ENCODE measurements at places on chromosomes 6 and 20.
A peak's percentile ranks its signal among the peaks of the same experiment; 100 is the strongest.

- no peak for DNase-seq
These were observed 3.1 kb downstream of the MYL9 start for GRCh38 chr20:36544134-36545018.

DNA sequence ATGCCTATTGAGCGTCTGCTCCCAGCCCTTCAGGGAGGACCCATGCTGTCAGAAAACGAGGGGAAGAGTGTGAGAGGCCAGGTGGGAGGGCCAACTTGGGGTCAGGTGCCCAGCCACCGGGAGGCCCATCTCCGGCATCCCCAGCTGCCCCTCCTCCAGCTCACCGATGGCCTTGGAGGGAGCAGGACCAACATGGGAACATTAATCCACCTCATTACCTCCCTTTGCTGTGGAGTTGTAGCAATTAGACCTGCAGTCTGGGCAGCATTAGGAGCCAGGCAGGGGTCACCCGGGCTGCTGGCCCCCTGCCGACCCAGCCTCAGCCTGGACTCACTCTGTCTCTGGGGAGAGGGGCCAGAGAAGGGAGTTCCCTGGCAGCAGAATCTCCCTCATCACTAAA, 25.1 kb downstream of the DLGAP4 start:
- DNase-seq = no peak

DNA sequence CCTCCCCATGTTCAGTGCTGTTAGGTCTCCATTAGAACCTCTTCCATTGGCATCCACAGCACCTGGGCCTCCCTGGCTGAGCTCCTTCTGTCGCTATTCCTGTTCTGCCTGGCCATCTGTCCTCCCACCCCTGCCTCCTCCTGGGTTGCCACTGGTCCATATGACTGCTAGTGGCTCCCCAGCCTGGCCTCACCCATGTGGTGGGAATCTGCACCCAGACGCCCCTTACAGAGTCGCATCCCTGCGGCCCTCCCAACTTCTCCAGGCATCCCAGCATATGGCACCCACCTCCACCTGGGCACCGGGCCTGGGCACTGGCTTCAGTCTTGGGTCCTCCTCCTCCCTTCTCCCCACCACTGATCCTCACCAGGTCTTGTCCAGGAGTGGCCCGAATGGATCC, 7.7 kb downstream of the CDC25B start:
- DNase-seq = no peak

GRCh38 chr6:73176057-73176456, 49.2 kb downstream of the KHDC1L start:
- DNase-seq = no peak

DNA sequence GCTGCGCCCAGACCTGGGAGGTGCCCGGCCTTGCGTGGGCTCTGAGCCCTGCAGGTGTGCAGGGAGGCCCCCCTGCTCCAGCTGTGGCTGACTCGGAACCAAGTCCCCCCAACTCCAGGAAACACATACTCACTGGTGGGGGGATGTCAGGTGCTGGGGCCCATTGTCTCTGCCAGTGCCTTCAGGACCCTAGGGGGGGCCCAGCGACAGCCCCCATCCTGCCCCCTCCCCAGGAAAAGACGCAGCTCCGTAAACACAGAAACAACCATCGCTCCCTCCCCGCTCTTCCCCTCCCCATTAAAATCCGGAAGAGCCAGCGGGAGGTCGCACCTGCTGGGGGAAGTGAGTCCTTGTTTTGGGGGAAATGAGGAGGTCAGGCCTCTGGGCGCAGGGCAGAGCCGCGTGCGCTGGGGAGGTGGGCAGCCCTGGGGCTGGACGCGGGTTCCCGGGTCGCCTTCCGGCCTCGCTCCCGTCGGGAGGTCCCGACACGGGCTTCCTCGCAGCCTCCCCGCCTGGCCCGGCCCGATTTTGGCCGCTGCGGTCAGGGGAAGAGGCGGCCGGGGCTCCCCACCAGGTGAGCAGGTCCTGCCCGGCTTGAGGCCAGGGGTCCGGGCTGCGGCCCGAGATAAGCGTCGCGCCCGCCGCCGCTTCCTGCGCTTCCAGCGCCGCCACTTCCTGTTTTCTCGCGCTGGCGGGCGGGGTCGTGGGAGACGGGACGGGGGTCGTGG, 6.2 kb downstream of the C20orf204 start:
- DNase-seq = no peak

DNA sequence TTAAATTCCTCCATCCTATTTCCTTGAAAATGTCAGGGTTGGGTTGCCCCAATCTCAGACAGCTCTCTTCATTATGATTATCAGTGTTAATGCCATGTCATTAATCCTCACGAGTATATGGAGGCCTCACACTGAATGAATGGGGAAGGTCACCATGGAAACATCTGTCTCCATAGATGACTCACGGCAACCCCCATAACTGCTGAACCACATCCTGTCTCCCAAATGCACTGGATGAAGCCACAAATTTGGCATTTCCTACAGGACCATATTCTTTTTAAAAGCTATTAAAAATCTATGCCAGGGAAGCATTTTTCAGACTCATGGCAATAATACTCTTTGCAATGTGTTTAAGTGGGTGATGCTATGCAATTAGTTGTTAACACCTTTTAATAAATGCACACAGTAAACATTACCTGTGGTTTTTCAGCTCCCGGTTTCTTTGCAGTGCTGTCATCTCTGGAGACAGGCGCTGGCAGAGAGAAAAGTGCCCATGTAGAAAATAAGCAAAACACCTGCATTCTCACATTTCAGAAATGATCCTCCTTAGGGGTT, 80.1 kb upstream of the PTPRK start:
- DNase-seq = no peak

GRCh38 chr6:100614386-100614785, 149.7 kb upstream of the SIM1 start:
- DNase-seq = no peak

GRCh38 chr6:43804550-43805223, 34.7 kb downstream of the VEGFA start:
- DNase-seq = no peak

- no peak for DNase-seq
These were observed 61.8 kb downstream of the RPP40 start for GRCh38 chr6:4941782-4942672.

GRCh38 chr6:118768904-118769325, 117.5 kb upstream of the CEP85L start:
- DNase-seq = no peak

DNA sequence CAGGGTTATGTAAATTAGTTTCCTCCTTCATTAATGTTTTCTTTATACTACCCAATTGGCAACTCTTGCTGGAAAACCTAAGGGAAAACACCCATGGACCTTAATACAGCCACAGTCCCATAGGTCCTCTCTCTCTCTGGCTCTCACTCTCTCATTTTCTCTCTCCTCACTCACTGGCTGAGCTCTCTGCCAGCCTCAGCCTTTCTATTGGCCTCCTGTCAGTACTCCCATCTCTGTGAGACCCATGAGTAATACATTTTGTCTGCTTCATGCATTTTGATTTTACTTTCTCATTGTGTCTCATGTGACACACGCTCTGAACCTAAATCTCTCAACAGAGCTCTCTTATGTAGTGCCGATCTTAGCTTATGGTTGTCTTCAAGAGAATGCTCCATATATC, 907.5 kb downstream of the C6orf118 start:
- no peak for DNase-seq

- DNase-seq = no peak
These were observed 57.5 kb upstream of the IL20RA start for GRCh38 chr6:137102050-137102848.

DNA sequence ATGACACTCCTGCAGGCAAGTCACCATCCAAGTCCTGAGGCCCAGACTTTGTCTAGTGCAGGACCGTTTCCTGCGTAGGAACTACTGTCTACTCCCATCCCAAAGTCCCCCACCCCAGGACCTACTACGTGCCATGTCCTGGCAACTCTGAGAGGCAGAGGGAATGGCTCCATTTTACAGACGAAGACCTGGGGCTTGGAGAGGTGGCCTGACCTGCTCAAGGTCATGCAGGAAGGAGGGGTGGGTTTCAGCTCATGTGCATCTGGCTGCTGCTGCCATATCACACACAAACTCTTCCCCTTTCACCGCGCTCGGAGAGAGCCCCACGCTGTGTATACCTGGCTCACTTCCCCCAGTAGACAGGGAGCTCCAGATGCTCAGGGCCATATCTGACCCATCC, 1.2 kb upstream of the NOL4L start:
- no peak for DNase-seq

DNA sequence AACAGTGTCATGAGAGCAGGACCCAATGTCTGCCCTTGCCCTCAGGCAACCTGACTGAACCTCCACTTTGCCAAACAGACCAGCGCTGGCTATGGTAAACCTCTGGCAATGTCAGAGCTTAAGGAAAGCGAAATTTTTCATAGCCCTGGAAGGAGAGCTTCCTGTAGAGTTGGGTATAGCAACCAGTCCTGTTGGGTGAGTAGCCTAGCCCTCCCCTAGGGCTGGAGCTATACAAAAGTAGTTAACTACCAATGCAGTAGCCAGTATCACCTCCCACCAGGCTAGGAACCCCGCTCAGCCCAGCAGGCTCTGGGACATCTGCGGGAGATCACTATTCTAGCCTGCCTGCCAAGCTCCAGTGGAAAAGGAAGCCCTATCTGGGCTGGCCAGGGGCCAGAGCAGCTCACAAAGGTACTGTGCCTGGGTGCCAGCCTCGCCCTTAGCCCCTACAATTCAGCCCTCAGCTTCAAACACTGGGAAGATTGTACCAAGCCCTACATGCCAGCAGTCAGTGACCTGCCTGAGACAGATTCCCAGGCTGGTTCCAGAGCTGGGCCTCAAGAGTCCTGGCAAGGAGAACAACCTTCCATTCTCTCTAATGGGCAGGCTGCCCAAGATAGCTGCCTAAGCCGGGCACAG, 7.9 kb downstream of the WFDC3 start:
- DNase-seq = no peak

GRCh38 chr6:5997420-5997987, 9.2 kb downstream of the NRN1 start:
- DNase-seq = no peak

GRCh38 chr6:6714118-6714897, 125.8 kb downstream of the LY86 start:
- DNase-seq = no peak

DNA sequence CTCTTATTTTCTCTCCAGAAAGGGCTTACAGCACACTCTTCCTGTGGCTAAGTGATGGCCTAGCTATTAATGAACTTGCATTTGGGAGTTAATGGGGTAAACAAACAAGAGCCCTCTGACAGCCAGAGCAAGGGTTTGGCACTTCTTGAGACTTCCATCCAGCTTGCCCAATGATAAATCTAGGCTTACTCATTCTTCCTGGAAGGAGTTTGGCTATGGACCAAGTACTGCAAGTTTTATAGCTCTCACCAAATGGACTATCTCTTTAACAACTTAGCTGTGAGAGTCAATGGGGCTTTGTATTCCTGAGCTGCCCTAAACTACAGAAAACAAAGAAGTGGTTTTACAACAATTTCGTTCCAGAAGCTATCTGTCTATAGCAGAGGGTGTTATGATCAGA, 16.7 kb upstream of the PI3 start:
- no peak for DNase-seq

- DNase-seq = no peak
These were observed 6.3 kb downstream of the CCR6 start for GRCh38 chr6:167129159-167129558.

GRCh38 chr6:163813979-163814493, 399.5 kb downstream of the QKI start:
- DNase-seq = no peak

DNA sequence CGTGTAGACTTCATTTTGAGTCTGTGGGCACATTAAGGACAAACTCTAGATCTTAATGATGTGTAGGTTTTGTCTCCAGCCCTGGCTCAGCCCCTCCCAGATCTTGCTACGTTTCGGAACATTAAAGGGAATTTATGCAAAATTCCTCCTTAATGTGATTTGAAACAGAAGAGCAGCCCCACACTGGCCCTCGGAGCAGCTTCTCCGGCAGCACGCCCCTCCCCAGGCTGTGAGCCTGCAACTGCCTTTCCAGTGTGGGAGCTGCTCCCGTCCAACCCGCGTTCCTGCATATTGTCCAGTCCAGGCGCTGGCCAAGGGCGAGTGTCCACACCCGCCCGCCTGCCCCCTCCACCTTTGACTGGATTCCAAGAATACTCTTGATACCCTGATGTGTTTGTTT, 257.2 kb downstream of the TAF4 start:
- DNase-seq = no peak

DNA sequence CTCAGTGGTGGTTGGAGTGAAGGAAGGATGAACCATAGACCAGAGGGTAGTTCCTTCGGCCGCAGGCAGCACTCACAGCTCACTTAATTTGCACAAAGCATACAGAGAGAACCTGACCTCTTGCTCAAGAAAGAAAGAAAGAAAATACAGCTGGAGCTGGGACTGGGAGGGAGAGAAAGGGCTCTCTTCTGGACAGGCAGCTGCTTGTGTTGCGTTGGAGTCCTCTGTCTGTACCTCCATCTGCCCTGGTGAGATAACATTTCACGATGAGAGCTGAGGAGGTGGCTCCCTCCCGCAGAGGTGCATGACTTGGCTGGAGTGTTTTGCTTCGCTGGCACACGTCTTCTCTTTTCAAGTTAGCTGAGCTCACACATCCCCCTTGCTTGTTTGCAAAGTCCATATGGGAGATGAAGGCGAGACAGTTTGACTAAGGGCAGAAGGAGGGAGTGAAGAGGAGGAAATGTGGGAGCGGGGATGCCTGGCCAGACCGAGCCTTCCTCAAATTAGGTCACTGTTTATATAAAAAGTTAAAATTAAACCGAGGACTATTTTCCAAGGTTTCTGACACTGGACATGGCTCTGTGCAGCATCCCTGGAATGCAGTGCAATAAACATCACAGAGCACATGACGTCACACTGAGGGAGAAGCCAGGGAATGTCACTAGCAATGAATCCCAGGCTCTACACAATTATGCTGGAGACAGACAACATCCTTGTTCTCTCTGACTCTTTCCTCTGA, 359.4 kb downstream of the CD83 start:
- peak; percentile 80 for DNase-seq

- no peak for DNase-seq
These were observed 8.1 kb upstream of the OCSTAMP start for GRCh38 chr20:46558511-46558959.

DNA sequence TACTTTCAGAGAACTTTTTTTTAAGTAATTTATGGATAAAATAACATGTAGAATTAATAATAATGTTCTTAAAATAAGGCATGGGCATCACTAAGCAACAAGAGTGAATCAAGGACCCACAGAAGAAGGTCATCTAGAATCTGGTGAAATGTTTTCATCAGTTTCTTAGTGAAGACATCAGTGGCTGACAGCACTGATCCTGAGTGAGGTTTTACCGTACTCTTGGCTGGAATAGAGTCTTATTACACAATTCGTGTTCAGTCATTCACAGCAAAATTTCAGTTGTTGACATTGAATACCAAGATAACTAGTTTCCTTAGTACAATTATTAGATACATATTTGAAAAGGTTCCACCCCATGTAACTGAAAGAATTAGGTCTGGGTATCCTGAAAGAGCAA, 140.4 kb downstream of the C6orf58 start:
- no peak for DNase-seq

GRCh38 chr6:26575494-26575939, 21.2 kb upstream of the ABT1 start:
- no peak for DNase-seq

GRCh38 chr6:26234421-26235301, 130.3 kb upstream of the BTN3A2 start:
- peak; percentile 86 for DNase-seq

GRCh38 chr6:36340618-36341454, 4.1 kb upstream of the BNIP5 start:
- DNase-seq = peak; percentile 79

All from left forelimb (tissue), 1 donor.